Stimulated activated CD8-positive, alpha-beta memory T cell treated with anti-CD3 and anti-CD28 coated beads, Interleukin-7, amount 100 ng/mL, for 1 hour (primary cell): ENCODE measurements at places on chromosomes 11 and 22.

DNA sequence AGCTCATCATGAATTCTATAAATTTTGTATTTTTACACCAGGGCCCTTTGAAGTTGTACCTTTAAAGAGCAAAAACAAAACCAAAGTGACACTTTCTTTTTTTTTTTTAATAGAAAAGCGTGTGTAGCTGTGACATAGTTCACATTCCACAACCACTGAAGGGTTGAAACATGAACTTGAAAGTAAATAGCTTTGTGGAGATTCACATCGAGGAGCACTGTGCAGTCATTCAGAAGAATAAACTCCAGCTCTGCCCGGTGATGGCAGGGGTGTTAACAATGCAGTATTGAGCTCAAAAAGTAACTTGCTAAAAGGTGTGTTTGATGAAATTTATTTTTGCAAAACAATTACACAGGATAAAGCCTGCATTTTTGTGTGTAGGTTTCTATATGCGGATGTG lies 1166.2 kb downstream of the TBC1D22A start:
- no peak for DNase-seq

DNA sequence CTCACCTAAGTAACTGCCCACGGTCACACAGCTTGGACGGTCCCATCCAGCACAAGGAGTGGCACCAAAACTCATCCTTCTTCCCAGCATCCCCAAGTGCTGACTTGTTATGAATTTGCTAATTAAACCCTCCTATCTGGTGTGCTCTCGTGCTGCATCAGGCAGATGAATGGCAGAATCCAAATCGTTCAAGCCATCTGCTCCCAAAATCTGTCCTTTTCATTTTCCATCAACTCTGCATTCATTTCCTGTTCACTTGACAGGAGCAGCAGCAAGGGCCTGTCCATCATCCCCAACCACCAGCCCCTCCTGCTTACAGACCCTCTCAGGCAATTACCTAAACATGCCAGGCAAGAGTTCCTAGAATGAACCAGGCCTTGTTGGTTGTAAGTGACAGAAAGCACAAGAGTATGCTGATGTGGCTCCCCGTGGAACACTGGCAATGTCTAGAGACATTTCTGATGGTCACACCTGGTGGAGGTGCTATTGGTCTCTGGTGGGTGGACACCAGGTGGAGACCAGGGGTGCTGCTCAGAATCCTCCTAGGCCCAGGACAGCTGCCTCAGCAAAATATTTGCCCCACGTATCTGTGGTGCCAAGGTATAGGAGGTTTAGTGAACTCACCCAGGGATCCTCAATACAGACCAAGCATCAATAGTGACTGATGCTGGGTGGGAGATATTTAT lies 832.5 kb downstream of the TBC1D22A start:
- DNase-seq, result no peak

DNA sequence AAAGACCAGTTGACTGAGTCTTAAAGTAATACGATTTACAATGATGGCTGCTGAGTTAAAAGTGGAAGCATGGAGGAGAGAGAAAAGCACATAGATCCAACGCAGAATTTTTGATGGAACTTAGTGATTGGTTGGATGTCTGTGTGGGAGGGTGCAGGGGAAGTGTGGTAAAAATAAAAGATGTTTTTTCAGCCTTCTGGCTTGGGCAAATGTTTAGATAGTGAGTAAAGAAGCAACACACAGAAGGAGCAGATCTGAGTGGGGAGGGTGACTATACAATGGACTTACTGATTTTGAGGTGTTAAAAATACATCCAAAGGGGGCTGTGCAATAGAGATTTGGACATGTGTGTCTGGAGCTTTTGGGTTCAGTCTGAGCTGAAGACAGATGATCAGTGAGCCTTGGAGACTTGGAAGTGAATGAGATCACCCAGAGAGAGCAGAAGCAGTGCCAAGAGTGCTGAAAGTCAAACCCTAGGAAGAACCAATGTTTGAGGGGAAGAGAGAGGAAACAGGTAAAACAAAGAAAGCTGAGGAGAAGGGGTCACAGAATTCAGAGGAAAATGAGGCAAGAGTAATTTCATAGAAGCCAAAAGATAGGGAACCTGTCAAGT lies 8.6 kb downstream of the GRIA4 start:
- no peak for DNase-seq

DNA sequence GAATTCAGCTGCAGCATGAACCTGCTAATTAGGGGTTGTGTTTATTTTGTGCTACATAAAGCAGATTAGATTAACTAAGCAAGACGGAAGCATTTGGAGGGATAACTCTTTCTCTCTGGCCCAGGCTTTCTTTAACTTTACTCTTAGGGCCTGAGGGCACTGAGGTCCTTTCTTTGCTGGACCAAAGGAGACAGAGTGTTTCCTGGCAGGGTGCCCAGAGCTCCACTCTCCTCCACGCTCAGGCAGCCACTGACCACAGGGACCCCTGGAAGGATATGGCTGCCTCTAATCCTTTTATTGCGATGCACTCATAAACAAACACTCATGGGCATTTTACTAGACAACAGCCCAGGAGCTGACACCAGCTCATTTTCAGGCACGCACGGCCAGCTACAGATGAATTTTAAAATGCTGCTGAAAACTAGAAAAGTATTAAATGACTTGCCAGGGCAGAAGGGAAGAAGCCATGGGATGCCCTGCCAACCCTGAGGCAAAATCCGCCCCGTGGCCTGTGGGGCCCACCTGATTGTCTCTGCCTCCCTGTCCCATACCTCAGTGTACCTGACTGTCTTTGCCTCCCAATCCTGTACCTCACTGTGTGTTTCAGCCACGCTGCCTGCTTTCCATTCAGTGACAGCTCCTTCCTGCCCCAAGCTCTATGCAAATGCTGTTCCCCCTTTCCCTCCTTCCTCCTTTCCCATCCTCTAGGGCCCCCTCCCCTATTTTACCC lies 192.6 kb upstream of the NAV2 start:
- DNase-seq, result no peak

- no peak for DNase-seq
Measured at GRCh38 chr11:28969832-28970231, 861.6 kb downstream of the METTL15 start.
